ENCODE measurements at places on chromosomes 6 and 20.

DNA sequence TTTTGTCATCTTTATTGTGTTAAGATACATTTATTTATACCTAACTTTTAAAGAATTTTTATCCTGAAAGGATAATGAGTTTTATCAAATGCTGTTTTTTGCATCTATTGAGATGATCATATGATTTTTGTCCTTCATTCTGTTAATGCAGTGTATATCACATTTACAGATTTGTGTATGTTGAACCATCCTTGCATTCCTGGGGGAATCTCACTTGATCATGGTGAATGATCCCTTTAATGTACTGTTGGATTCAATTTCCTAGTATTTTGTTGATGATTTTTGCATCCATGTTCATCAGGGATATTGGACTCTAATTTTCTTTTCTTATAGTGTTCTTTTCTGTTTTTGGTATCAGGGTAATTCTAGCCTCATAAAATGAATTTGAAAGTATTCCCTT lies 38.5 kb upstream of the SLC22A3 start:
- no peaks in the 10 kb centered on the region for H3K27me3 ChIP-seq
- no peak overlapping the region for H3K4me3 ChIP-seq
- H3K27ac ChIP-seq, result no peak overlapping the region
- DNase-seq, result no peak

GRCh38 chr20:36167902-36168503 lies 13.5 kb downstream of the EPB41L1 start:
- no peaks in the 10 kb centered on the region for H3K36me3 ChIP-seq
- no peaks in the 10 kb centered on the region for H3K27me3 ChIP-seq
- H3K27ac ChIP-seq, result no peak overlapping the region
- no peak overlapping the region for H3K4me3 ChIP-seq

DNA sequence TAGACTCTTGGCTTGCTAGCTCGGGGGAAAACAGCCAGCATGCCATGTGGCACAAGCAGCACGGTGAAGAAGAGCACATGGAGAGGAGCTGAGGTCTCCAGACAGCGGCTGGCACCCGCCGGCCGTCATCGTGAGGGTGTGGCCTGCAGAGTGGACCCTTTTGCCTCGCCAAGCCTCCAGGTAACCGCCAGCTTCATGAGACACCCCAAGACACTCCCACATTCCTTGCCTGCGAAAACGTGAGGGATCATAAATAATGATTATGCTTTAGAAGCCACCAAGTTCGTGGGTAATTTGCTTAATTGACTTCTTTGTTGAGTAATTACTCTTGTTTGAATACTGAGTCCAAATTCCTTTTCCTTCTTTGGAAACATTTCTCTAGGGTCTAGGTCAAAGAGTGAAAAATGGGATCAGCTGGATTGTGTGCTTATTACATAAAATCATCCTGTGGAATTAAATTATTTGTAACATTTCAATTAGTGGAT lies 23.2 kb downstream of the FAM50B start:
- no peaks in the 10 kb centered on the region for H3K36me3 ChIP-seq
- H3K4me1 ChIP-seq, result no peaks in the 10 kb centered on the region
- H3K27me3 ChIP-seq, result no peaks in the 10 kb centered on the region
- no peak overlapping the region for H3K27ac ChIP-seq
- no peak overlapping the region for H3K4me3 ChIP-seq

DNA sequence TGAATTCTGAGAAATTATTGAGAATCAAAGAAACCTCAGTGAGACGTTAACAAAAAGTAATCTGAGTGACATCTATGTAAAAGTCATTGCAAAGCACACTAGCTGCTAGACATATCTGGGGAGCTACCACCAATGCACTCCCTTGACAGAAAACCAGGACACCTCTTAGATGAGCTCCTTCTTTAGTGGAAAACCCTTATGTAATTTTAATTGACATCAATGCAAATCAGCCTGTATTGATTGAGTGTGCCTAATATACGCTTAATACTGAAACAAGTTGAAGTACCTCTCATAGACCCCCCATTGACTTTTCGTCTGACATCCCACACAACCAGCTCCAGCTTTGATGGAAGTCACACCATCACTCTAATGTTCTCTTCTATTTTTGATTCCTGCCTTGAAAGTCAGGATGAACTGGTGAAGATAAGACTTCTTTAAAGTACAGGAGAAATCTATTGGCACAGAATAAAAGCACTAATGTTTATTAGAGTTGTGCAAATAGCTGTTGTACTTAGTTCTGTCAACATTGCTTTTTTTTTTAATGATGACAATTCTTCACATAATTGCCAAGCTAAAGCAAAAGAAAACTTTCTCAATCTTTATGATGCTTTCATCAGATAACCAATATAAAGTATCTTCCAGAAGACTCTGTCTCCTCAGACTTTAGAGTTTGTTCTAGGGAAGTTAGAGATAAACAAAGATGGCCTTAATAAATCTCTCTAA lies 98.0 kb upstream of the FAM8A1 start:
- H3K36me3 ChIP-seq, result no peaks in the 10 kb centered on the region
- H3K27me3 ChIP-seq, result no peaks in the 10 kb centered on the region
- no peaks in the 10 kb centered on the region for H3K4me1 ChIP-seq
- H3K27ac ChIP-seq, result no peak overlapping the region
- H3K4me3 ChIP-seq, result no peak overlapping the region
- no peak for DNase-seq

GRCh38 chr6:47286301-47286700 lies 23.4 kb downstream of the TNFRSF21 start:
- peaks cover 3% of the 10 kb centered on the region for H3K4me1 ChIP-seq
- H3K4me3 ChIP-seq, result no peak overlapping the region
- no peak overlapping the region for H3K27ac ChIP-seq
- peaks cover 15% of the 10 kb centered on the region for H3K36me3 ChIP-seq
- no peak for DNase-seq

DNA sequence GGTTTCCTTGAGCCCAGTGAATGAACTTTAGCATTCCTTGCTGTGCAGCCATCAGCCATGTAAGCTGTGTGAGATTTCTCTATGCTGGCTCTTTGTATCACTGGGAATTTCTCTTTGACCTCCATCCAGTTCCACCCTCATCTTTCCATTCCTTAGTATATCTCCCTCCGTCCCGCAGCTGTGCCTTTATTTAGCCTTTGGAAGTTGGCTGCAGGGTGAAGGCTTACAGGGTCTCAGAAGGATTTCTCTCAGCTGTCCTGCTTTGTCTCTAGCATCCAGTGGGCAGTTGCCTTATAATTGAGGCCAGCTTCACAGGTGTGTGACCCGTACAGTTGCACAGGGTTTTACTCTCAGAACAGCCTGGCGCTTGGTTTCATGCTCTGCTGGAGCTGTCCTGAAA lies 144.3 kb downstream of the PXDC1 start:
- H3K27ac ChIP-seq, result no peak overlapping the region
- H3K27me3 ChIP-seq, result no peaks in the 10 kb centered on the region

DNA sequence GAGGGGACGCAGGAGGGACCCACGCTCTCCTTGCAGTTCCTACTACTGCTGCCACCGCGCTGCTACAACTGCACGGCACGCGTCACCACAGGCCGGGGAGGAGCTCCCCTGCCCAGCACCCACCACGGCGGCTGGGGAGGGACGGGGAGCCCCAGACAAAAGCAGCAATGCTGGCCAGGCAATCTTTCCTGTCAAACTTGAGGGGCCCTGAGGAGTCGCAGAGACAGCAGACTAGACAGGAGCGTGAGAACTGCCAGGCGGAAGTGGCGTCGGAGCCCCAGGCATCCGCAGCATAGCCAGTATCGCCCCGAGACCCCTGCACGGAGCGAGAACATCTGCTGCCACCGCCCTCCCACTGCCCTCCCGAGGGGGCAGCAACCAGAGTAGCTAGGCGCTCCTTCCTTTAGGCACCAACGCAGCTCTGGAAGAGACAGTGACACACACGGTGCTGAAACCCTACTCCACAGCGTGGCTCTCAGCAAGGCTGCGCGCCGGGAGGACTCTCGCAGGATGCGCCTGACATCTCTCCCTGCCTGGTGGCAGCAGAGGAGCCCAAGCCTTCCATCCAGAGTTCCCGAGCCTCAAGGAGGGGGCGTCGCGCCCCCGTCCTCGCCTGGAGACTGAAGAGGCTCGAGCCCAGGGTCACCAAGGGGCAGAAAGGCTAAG lies 2.2 kb downstream of the TAF4 start:
- H3K4me1 ChIP-seq, result peaks cover 8% of the 10 kb centered on the region
- no peaks in the 10 kb centered on the region for H3K36me3 ChIP-seq
- H3K4me3 ChIP-seq, result no peak overlapping the region
- H3K27me3 ChIP-seq, result no peaks in the 10 kb centered on the region
- no peak overlapping the region for H3K27ac ChIP-seq

- peaks cover 4% of the 10 kb centered on the region for H3K27me3 ChIP-seq
- H3K27ac ChIP-seq, result no peak overlapping the region
- peak overlapping the region; percentile 91 for H3K4me3 ChIP-seq
- H3K4me1 ChIP-seq, result peaks cover 2% of the 10 kb centered on the region
- DNase-seq, result peak; percentile 69
Observed at GRCh38 chr6:28953039-28953584, 29.3 kb upstream of the TRIM27 start.

DNA sequence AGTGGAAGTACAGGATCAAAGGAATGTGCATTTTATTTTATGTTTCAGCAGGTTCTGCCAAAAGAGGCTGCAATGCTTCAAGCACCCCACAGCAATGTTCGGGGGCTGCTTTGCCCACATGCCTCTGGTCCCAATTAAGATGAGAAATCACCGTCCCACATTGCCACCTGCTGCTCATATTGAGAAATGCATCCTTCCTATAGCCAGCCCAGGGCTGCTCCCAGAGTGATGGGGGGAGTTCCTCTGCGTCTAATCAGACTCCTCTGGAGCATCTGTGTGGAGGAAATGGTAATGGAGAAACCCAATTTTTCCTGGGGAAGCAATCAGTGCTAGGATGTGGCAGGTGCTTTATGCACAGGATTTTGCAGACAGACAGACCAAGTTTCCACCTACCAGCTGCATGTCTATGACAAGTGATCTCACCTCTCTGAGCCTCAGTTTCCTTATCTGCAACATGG lies 33.7 kb downstream of the PTGIS start:
- H3K36me3 ChIP-seq, result no peaks in the 10 kb centered on the region
- DNase-seq, result peak; percentile 78
- H3K27ac ChIP-seq, result no peak overlapping the region
- H3K4me1 ChIP-seq, result no peaks in the 10 kb centered on the region

- no peaks in the 10 kb centered on the region for H3K36me3 ChIP-seq
- no peak overlapping the region for H3K27ac ChIP-seq
- no peak overlapping the region for H3K4me3 ChIP-seq
- no peak for DNase-seq
Observed at GRCh38 chr6:53854843-53855567, 60.2 kb downstream of the LRRC1 start.

DNA sequence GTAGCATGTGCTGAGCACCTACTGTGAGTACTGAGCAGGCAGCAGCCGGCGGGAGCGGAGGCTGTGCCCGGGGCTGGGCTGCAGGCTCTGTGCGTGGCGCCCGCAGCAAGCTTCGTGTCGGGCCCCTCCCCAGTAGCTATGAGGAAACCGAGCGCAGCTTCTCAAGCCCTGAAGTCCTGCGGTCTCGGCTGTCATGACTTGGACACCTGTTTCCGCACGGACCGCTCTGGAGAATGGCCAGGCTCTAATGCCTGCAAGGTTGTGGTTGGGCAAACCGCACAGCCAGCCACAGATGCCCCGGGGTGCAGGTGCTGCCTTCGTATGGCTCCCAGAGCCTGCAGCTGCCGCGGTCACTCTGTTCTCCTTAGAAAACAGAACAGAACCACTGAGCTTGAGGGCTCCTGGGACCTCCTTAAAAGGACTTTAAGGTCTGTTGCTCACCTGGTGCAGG lies 33.7 kb downstream of the PYGB start:
- no peaks in the 10 kb centered on the region for H3K27me3 ChIP-seq
- no peak for DNase-seq
- peaks cover 13% of the 10 kb centered on the region for H3K36me3 ChIP-seq
- H3K4me3 ChIP-seq, result no peak overlapping the region
- H3K27ac ChIP-seq, result no peak overlapping the region

DNA sequence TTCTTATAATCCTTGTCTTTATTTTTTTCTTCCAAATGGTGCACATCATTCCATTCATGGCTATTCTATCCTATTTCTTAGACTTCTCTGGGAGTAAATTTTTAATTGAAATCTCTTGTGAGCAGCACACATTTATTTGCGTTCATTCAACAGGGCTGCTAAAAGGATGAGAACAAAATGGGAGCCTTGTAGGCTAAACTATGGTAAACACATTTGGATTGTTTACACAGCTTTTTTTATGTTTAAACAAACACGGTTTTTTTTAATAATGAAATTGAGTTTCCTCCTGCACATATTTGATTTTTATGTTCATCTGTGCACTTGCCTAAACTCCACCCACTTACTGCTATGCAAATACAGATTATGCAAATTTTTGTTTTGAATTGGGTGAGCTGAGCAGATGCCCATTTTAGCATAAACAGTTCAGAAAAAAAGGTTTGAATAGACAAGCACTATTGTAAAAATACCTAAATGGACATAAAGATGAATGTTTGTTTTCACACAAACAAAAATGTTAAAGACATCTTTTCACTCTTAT lies 92.0 kb downstream of the OLIG3 start:
- no peaks in the 10 kb centered on the region for H3K36me3 ChIP-seq
- no peaks in the 10 kb centered on the region for H3K27me3 ChIP-seq
- no peaks in the 10 kb centered on the region for H3K4me1 ChIP-seq
- no peak for DNase-seq
- no peak overlapping the region for H3K4me3 ChIP-seq

GRCh38 chr6:157682856-157683481 lies 140.1 kb upstream of the SNX9 start:
- H3K27me3 ChIP-seq, result no peaks in the 10 kb centered on the region
- H3K27ac ChIP-seq, result no peak overlapping the region
- DNase-seq, result no peak
- H3K36me3 ChIP-seq, result no peaks in the 10 kb centered on the region

DNA sequence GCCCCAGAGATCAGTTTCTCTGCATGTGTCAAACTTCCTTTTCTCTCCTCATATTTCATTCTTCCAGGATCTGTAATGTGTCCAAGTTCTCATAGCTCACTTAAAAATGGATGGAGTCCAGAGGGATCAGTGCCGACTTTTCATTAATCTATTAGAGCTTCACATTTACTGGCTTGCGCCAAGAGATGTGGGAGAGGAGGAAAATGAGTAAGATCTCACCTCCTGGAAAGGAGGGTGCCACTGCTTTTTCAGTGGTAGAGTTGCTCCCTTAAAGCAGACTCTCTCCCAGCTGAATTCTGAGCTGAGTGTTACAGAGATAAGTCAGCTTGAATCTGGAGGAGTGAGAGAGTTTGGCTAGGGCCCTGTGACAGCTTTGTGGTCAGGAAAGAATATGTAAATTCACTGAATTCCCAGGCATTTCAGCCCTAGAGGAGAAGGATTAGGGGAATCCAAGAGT lies 175.9 kb downstream of the SOX4 start:
- H3K4me3 ChIP-seq, result no peak overlapping the region
- DNase-seq, result peak; percentile 97
- no peaks in the 10 kb centered on the region for H3K36me3 ChIP-seq
- no peaks in the 10 kb centered on the region for H3K27me3 ChIP-seq

GRCh38 chr6:71248878-71249544 lies 39.6 kb upstream of the OGFRL1 start:
- H3K27ac ChIP-seq, result no peak overlapping the region
- no peak overlapping the region for H3K4me3 ChIP-seq
- H3K36me3 ChIP-seq, result no peaks in the 10 kb centered on the region

- H3K27me3 ChIP-seq, result no peaks in the 10 kb centered on the region
- H3K4me3 ChIP-seq, result no peak overlapping the region
- H3K4me1 ChIP-seq, result no peaks in the 10 kb centered on the region
- no peak for DNase-seq
Observed at GRCh38 chr6:10730254-10730653, 7.4 kb downstream of the TMEM14C start.

Measured in mesendoderm (in vitro differentiated cells).